Cortex of kidney (tissue), 1 donor: ENCODE measurements at places on chromosomes 6 and 20.

DNA sequence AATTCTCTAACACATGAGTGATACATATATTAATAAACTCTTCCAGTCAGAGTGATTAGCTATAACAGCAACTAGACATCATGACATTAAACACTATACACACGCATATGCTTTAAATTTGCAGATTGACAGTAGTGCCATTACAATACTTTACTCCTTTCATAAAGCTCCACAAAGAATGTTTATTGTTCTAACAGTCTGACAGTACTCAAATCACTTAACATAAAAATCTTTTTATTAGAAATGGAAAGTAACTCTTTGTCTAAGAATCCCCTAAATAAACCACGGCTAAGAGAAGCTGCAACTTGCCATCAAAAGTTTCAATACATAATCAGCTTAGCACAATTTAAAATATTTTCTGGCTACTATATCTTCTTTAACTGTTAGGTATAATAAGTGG is 24.0 kb downstream of the SNX3 start:
- DNase-seq = no peak

DNA sequence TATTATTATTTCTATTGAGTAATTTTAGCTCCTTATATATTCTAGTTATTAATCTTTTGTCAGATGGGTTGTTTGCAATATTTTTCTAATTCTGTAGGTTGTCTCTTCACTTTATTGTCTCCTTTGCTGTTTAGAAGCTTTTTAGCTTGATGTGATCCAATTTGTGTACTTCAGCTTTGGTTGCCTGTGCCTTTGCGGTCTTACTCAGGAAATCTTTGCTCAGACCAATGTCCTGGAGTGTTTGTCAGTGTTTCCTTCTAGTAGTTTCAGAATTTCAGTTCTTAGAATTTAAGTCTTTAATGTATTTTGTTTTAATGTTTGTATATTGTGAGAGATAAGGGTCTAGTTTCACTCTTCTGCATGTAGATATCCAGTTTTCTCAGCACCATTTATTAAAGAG is 916.0 kb upstream of the EYS start:
- no peak for DNase-seq

DNA sequence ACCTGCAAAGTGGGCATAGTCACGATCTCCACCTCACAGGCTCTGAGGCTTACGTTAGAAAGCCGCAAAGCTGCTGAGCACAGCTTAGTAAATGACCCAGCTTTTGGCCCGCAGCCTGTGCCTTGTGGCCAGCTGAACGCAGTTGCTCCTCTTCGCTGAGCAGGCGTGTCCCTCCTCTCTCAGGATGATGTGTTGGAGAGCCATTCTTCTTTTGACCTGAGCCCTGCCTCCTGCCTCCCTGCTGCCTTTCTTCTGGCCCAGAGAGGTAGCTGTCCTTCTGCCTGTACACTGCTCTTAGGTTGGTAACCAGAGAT is 47.6 kb upstream of the MYL9 start:
- no peak for DNase-seq

GRCh38 chr6:16800942-16801341 is 39.7 kb upstream of the ATXN1 start:
- no peak for DNase-seq

DNA sequence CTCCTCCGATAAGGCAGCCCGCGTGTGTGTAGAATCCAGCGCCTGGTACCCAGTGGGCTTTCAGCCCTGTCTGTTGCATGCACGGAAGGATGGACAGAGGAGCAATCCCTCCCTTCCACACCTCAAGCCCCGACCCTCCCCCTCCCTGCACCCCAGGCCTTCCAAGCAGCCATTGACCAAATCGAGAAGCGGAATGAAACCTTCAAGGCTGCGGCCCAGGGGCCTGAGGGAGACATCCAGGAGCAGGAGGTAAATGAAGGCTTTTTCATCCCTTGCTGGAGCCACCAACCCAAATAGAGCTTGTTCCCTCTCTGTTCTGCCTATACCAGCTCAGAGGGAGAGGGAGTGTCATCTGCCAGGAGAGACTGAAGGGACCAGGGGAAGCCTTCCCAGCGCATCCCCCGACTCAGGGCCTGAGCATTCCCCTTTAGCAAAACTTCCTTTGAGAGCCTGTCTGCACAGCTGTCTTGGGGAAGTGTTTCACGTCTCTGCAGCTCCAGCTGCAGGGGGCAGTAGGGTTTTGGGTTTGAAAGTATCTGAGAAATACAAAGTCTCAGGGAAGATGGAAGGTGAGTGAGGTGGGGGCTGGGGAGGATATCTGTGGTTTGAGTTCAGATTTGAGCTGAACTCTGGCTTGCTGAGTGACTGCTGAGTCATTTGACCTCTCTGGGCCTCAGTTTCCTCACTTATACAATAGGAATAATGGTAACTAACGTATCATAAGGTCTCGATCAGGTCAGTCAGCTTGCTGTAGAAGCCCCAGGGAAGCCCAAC is 16.1 kb downstream of the FGD2 start:
- DNase-seq = no peak

GRCh38 chr6:130912434-130912833 is 85.2 kb downstream of the SMLR1 start:
- no peak for DNase-seq

- DNase-seq = no peak
Measured at GRCh38 chr20:25623225-25623735, 534 bp downstream of the NANP start.

- no peak for DNase-seq
Measured at GRCh38 chr6:38225766-38226165, 406.2 kb downstream of the ZFAND3 start.

- DNase-seq = no peak
Measured at GRCh38 chr6:11868392-11868791, 89.8 kb upstream of the ADTRP start.
